ENCODE measurements at places on chromosomes 1 and 21.

- no peak for DNase-seq
Observed at GRCh38 chr1:23035823-23036452, 16.7 kb downstream of the KDM1A start.

GRCh38 chr1:37858931-37859506 lies 373 bp downstream of the MTF1 start:
- DNase-seq: peak; percentile 37

GRCh38 chr1:80462006-80462405 lies 1338.7 kb upstream of the ADGRL2 start:
- peak; percentile 12 for DNase-seq

- DNase-seq: peak; percentile 41
Observed at GRCh38 chr1:114107474-114108435, 45.9 kb downstream of the SYT6 start.

GRCh38 chr1:193569096-193569982 lies 382.9 kb upstream of the B3GALT2 start:
- DNase-seq: no peak

GRCh38 chr1:165869343-165869742 lies 41.9 kb downstream of the UCK2 start:
- no peak for DNase-seq

- DNase-seq: peak; percentile 95
Observed at GRCh38 chr21:35565204-35565611, 495.1 kb downstream of the SETD4 start.

All from suppressor macrophage (primary cell).